ENCODE measurements at places on chromosomes 3 and 15.

DNA sequence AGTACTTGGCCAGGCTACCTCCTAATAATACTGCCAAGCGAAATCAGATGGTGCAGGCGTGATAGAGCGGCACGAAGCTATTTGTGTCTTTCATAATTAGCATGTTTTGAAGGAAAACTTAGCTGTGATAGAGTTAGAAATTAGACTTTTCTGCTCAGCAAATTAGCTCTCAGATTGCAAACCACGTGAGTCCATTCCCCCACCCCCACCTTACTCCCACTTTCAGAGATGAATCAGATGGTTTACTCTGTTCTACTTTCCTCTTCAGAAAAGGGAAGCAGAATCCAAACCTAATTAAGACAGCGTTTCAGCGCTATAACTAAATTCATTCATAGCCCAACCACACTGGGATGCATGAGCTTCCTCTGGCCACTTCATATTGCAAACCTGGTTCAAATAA, 214.6 kb downstream of the SLCO3A1 start:
- no peak for DNase-seq

DNA sequence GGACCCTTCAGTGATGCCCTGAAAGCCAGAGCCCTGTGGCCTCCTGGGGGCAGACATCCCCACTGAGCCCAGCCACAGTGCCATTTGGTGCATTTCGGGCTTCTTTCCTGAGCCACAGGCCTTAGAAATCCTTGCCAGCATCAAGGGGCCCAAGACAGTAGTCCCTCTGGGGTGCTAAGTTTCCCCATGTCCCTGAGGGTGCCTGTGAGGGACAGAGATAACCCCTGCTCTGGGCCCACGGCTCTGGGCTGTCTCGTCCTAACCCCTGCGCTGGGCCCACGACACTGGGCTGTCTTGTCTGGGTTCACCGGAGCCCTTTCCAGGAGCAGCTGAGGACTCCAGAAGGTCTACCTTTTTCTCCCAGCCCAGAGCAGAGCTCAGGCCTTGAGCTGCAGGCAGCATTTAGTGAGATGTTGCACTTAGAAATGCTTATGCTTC, 45.1 kb upstream of the FGD5 start:
- no peak for DNase-seq

- no peak for DNase-seq
These were observed 35.0 kb upstream of the BSN start for GRCh38 chr3:49519296-49519695.

GRCh38 chr3:143832433-143832832, 15.8 kb downstream of the SLC9A9 start:
- no peak for DNase-seq

DNA sequence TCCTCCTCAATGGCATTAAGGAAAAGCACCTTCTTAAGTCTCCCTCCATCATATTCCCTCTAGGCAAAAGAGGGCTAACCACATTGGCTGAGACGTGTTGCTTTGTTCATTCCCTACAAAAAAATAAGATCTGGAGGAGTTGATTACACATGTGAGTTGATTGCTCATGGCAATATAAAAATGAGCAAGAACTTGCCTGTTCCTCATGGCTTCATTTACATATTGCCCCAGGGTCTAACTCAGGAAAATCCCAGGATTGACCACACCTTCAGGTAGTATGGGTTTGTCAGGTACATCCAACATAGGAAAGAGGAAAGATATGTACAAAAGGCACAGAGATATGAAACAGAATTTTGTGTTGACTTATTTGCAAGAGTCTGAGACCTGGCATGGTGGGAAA, 35.5 kb downstream of the NFKBIZ start:
- no peak for DNase-seq

GRCh38 chr3:158859362-158859761, 57.5 kb downstream of the MFSD1 start:
- no peak for DNase-seq

GRCh38 chr3:99111235-99111634, 209.7 kb upstream of the DCBLD2 start:
- DNase-seq: no peak

Data from stimulated activated CD8-positive, alpha-beta memory T cell treated with anti-CD3 and anti-CD28 coated beads, Interleukin-4, amount 100 ng/mL, for 1 hour (primary cell).